ENCODE measurements at places on chromosomes 5 and 9. TPM values are rescaled to one million over a fixed set of nuclear protein-coding genes. Genes with fewer than 3 reads are reported as not detected.
A peak's percentile ranks its signal among the peaks of the same experiment; 100 is the strongest.

Gene VCAN
- 5.4 TPM for total RNA-seq

DNA sequence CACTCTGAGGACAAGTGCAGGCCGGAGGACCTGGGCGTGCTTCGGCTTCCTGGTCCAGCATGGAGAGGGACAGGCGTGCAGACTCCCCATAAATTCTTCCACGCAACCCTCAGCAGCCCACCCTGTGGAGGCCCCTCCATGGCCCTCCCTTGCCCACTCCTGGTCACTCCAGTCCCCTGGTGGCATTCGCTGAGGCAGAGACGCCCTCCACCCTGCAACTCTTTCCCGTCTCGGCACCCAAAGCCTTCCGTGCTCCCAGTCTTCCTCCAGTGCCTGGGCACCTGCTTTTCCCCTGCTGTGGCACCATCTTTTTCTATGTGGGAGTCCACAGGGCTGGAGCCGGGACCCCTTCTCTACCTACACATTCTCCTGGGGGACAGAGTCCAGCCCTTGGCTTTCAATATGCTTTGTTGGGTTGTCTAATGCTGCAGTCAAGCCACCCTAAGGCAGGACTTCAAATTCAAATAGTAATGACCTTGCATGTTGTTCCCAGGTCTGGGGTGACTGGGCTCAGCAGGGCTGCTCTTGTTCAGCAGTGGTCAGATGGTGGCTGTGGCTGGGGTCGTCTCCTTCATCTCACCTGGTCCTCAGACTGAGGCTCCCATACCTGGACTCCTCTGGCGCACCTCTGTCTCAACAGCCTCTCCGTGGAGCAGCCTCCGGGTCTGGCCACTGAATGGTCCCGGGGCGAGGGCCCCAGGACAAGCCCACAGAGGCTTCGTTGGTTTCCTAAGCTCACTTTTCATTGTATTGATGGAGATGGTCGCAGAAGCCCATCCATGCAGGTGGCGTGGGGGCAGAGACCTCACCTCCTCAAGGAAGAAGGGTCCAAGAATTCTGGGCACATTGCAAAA, 15.2 kb downstream of the MRPL36 start:
- no peak for DNase-seq

DNA sequence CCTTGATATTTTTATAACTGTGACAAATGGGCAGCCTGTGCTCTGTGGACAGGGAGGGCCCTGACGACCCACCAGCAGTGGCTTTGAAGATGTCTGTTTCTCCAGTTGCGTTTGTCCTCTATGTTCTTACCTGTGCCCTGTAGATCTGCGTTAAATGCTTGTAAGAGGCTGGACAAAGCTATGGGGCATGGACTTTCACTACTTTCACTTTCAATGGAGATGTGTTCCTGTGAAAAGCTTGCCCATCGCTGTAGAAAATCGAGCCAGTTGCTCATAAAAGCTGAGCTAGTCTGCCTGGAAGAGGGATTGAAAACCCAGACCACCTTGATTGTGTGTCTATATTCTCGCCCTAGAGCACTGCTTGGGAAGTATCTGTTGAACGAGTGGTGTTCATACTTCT, 74.1 kb downstream of the PSAT1 start:
- no peak for DNase-seq

GRCh38 chr9:105881654-105882349, 187.5 kb downstream of the TMEM38B start:
- DNase-seq = peak; percentile 84

GRCh38 chr9:113658545-113658895, 195.0 kb downstream of the RGS3 start:
- DNase-seq = no peak

Gene CYSRT1
- 0.27 TPM for total RNA-seq

Gene SLC46A2
- total RNA-seq = under 0.01 TPM

Gene EFNA5
- total RNA-seq = under 0.01 TPM

DNA sequence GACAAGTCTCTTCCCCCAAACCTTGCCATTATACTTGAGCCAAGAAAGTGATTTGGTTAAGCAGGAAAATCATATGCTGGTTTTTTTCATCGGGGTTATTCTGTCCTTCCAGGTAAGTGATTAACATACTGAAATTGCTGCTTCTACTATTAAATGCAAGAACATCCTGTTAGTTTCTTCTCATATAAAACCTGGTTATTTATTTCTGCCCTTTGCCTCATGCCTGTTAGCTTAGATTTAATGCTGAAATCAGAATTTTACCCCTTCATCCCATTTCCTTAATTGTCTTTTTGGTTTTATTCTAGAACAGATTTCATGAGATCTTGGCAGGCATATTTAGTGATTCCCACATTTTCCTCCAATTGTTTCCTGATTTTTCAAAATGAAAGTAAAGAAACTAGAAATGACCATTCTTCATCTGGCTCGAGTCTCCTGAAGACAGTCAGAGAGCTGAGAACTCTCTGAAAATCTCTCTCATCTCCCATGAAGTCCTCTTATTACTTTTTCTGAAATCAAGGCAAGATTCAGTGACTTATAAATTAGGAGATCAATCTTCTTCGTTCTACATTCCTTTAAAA, 132.9 kb downstream of the NFIB start:
- DNase-seq = no peak

Gene ST6GALNAC6
- 47.9 TPM for total RNA-seq

- DNase-seq = no peak
Measured at GRCh38 chr5:148653291-148653835, 964 bp downstream of the HTR4 start.

DNA sequence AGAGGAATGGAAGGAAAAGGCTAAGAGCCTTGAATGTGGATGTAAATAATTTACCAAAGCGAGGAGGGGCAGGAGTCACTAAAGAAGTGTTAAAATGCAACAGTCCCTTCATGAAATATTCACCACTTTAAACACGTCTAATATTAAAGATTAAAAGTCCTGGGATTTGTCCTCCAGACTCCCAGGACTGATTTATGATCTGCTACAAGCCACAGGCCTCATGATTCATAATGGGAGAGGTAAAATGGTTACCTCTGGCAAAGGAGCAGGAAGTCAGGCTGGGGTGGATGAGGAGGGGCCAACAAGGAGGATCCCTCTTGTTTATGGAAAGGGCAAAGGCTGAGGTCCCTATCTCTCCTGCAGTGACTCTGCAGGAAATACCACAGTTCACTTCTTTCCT, 292.4 kb downstream of the TRIM32 start:
- DNase-seq = no peak

DNA sequence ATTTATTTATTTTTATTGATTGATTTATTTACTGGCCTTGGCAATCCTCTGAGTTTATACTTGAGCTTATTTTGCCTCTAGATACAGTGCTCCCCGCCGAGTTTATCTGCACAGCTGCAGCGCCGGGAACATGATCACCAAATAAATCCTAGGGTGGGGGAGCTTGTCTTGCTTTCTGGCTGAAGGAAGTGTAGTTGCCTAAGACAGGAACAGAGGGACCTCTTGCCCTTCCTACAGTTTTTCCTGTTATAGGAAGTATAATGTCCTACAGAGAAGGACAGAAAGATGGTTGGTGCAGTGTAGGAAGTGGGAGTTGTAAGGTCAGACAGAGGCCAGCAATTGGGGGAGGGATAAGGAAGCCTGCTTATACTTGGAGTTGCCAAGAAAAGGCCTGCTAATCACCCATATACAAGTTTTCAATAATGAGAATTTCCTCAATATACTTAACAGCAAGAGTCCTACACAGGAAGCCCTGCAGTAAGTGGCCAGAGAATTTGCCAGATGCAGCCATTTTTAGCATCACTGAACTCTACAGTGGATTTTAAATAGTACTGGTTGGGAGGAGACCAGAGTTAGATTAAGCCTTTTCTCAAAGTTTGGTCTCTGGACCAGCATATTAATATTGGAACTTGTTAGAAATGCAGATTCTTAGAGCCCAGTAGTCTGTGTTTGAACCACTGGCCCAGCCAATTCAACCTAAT, 7.7 kb downstream of the AOPEP start:
- DNase-seq = no peak

Gene HMMR
- total RNA-seq = 0.54 TPM

Gene PCDHGA1
- total RNA-seq = under 0.01 TPM

DNA sequence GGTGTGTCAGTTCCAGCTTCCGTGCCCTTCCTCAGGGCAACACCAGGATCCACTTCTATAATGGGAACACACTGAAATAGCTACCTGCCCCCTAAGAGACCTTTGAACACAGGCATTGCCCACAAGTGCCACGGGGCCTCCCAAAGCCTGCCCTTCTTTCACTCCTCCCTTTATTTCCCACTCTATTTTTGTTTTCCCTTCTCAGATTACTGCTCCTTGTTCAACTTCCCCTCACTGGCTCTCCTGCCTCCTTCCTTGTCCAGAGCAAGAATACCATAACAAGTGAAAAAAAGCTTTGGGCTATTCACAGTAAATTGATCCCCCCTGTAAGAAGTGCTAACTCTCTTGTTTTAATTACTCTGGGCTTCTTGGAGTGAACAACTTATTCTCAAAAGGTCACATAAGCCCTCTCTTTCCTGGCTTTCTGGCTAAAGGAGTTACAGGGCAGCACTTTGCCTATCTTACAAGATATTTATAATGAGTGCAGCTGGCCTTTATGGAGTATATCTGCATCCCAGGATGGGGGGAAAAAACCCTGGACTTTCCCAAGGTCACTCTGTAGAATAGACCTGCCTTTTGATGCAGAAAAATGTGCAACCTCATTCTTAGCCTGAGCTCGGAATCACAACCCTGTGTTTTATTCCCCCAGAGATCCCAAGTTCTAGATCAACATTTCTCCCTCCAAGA, 11.3 kb downstream of the CTXN3 start:
- no peak for DNase-seq

Gene ADAMTS2
- 0.27 TPM for total RNA-seq

GRCh38 chr5:27511061-27511460, 472.7 kb upstream of the CDH9 start:
- no peak for DNase-seq

GRCh38 chr9:101369884-101370531, 14.8 kb downstream of the BAAT start:
- DNase-seq = no peak

Gene ANKDD1B
- total RNA-seq = under 0.01 TPM

GRCh38 chr9:22693156-22693555, 246.5 kb downstream of the DMRTA1 start:
- no peak for DNase-seq

Gene ADAMTSL2
- total RNA-seq = under 0.01 TPM

Gene SLC6A3
- not detected for total RNA-seq

GRCh38 chr9:131423171-131423581, 29.3 kb downstream of the PRRC2B start:
- no peak for DNase-seq

DNA sequence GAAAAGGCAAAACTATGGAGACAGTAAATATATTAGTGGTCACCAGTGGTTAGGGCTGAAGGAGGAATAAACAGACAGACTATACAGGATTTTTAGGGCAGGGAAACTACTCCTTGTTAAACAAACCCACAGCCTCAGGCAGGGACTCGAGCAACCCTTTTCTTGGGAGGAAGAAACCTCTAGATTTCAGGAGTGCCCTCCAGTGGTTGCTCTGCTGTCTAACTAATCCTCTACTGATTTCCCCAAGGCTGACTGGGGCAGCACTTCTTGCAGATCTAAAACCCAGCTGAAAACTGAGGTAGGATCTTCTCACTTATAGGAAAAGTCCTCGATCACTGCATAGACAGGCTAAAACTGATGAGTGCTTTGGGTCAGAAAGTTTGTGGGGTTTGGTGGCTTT, 176.8 kb downstream of the ISOC1 start:
- DNase-seq = no peak

GRCh38 chr5:663436-664342, 29.5 kb downstream of the TPPP start:
- DNase-seq = no peak

DNA sequence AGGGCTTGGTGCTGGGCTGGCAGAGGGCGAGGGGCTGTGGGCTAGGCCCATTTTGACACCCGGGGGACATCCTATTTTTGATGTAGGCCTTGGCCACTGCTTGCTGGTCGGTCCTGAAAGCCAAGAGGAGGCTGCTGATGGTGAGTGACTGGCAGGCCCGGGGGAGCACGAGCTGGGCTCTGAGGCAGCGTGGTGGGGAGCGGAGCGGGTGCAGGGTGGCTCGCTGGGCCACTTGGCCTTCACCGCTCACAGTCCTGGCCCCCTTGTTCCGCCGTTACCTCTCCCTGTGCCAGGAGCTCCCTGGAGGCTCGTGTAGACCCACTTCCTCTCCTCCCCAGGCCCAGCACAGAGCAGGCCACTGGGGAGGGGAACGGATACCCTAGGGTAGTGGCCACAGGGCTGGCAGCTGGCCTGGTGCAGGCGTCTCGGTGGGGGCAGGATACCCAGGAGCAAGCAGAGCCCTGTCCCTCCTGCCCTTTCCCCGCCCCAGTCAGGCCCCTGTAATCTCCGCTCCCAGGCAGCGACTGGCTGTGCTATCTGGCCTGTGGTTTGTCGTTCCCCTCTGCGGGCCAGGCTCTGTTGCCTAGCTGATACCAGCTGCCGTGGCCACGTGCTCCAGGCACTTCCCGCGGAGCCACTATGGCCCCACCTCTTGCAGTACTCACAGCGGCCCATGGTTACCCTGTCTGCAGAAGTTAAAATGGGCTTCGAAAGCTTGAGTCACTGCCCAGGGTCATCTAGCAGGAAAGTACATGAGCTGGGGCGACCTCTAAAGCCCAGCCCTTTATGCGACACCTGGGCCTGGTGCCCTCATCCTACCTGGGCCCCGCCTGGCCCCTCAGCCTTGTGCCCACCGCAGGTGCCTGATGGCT, 11.7 kb upstream of the DOLPP1 start:
- DNase-seq = peak; percentile 96

Gene PAPPA
- total RNA-seq = under 0.01 TPM

DNA sequence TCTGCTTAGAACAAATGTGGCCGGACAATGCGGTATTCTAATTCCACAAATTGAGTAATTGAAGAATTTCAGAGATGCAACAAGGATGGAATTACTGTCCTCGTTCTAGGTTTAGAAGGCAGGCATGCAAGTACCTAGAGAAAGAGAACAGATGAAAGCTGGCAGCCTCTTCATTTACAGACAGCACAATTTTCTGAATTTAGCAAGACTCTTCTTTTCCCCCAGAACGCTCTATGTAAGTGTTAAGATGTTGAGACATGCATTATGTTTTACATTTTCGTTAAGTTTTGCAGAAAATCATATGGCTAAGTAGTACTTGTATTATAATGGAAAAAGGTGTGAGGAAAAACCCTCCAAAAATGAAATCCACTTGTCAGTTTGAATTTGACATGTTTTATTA, 259.5 kb upstream of the ARRDC3 start:
- no peak for DNase-seq

Gene TMED7
- 20.5 TPM for total RNA-seq

Data from hematopoietic multipotent progenitor cell (in vitro differentiated cells).